ENCODE measurements at places on chromosomes 1 and 21.
A peak's percentile ranks its signal among the peaks of the same experiment; 100 is the strongest.

- no peak for DNase-seq
Measured at GRCh38 chr21:45739218-45740087, 95.9 kb downstream of the PCBP3 start.

DNA sequence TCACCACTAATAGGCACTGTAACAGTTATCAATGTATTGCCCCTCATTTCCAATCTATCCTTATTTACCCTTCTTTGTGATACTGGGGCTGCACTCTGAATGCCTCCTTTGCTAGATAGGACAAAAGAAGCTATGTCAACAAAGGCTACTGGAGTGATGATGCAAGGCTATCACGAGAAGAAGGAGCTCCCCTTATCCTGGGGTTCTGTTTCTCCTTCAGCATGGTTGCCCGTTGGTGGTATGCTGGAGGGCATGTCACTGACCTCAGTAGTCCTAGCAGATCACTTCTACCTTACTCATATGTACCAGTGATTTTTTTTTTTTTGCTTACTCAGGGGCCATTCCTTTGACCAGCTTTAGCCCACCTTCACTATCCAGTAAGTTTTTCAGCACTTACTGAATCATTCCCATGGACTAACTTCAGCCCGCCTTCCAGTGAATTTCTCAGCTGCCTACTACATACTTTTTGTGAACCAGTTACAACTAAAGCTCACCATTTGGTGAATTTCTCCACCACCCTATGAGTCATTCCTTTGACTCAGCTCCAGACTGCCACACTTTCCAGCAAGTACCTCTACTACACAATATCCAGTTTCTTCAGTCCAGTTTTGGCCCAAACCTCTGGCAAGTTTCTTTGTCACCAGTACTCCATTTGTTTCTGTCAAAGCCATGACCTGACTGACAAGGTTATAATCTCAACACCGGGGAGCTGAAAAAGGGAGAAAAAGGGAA, 944.5 kb downstream of the KCNT2 start:
- no peak for DNase-seq

- no peak for DNase-seq
Measured at GRCh38 chr1:39269349-39269748, 64.9 kb downstream of the MACF1 start.

DNA sequence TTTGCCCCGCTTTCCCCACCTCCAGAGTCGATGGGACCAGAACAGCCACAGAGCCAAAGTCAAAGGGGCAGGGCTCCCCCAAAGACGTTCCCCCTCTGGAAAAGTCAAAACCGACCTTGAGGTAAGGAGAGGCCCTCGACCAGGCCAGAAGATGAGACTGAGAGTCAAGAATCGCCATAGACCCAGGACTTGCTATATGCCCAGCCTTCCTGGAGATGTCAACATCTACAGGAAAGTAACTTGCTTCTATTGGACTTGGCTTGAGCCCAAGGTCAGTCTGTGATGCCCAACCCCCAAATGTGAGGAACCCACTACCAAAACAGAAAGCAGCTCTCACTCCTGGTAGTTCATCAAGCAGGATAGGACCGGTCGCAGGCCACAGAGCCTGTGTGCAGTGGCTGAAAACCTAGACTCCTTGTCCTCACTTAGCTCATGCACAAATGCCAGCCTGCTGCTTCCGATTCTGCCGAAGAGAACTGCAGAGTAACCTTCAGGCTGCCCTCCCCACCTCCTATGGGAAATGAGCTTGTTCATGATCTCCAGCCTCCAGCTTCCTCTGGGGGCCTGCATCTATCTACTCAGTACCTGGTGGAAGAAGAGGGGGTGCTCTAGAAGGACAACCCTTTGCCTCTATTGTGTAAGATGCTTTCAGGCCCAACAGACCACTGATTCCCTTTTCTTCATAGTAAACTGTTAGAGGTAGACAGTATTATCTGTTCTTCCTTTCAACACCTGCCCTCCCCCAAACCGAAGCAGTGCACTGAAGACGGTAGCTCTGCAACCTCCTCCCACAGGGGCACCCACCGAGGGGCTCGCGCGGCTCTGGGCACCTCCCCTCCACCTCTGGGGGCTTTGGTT, 1.4 kb downstream of the ACOT7 start:
- no peak for DNase-seq

DNA sequence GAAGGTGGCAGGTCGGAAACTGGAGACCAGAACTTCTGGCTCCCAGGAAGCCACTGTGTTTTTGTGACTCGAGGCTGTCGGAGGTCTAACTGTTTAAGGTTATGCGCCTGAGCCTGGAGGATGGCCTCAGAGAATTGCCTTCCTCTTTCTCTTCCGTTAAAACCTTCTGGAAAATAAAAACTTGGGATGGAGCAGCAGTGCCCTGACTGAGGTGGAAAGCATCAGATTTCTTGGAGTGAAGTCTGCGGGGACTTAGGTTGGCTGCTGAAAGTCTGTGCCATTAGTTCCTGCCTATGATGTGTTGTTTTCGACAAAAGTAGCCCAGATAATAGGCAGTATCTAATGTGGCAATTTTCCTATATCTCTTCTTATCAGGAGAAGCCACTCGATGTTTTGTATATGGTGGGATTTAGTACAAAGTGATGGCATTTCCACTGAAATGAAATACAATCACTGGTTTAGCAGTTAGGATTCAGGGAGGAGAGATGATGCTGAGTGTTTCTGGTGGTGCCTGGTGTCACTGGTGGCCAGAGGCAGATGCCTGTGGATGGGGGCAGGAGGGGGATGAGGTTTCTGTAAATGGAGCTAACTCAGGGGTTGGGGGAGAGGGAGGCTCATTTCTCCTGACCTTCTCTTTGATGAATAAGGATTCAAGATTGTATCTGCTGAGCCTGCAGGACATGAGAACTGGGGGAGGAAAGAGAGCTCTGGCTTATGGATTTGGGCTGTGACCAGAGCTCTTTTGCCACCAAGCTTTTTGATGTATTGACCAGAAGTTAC, 150.8 kb downstream of the CAMTA1 start:
- no peak for DNase-seq

GRCh38 chr1:19310720-19311502, 1.0 kb downstream of the AKR7A2 start:
- no peak for DNase-seq

- DNase-seq, result no peak
Measured at GRCh38 chr1:52057876-52058415, 1.9 kb downstream of the BTF3L4 start.

DNA sequence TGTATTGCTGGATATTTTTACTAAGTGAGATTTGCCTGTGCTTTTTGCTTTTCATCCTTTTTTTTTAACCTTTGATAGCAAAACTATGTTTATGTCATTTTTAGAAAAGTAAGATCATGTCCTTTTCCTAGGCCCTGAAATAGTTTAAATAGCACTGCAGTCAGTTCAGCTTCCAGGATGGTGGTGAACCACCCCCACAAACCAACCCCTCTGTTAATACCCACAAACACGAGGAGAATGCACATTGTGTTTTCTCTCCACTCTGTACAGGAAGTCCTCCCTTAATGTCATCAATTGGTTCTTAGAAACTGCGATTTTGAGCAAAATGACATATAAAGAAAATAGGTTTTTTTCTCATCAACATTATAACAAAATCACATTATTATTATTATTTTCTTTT, 117.7 kb upstream of the DSCAM start:
- DNase-seq, result no peak

GRCh38 chr1:112508278-112509004, at the start of gene WNT2B:
WNT2B (plus strand) TSS chr1:112508965; CDS start chr1:112509263, 298 bp downstream.
- peak; percentile 65 for DNase-seq

DNA sequence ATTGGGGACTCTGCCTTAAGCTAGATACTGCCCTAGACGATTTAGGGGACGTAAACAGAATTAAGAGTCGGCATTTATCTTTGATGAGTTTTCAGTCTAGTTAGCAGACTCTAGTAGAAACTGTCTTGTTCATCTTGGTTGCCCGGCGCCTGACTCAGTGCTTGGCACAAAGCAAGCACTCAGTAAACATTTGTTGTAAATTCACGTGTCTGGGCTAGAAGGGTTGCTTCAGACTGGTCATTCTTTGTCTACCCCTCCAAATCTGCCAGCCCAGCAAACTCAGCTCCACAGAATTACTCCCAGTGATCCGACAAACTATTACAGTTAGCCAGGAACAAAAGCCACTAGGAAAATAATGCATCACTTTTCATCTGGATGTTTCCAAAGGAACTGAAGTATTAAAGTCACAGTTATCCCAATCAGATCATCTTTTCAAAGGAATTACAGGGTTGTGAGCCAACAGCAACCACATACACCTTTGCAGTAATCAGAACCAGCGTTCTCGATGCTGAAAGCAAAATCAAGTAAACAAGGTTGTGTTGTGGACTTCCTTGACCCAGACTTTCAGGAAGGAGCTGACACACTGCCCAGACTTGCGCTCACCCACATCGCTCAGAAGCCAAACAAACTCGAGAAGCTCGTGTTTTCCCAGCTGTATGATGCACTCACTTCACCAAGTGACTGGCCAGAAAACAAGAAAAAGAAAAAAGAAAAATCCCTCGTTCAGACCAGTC, 66.5 kb upstream of the GADD45A start:
- no peak for DNase-seq

DNA sequence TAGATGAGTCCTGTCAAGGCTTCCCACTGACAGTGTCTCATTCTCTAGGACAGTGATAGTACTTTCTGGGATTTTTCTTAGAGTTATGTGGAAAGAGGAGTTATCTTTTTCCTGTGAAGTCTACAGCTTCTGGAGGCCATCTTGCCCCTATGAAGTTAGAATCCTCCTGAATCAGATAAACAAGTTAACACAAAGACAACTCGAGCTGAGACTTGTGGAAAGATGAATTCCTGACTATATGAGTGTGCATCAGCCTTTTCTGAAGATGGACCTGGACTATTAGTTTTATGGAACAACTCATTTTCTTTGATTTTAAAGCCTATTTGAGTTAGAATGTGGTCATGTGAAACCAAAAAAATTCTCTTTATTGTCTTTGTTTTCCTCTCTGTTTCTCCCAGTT, 290.9 kb downstream of the LRRIQ3 start:
- no peak for DNase-seq

- no peak for DNase-seq
Measured at GRCh38 chr1:149845416-149845815, 54.0 kb upstream of the BOLA1 start.

- no peak for DNase-seq
Measured at GRCh38 chr1:236925386-236925785, 78.9 kb downstream of the MT1HL1 start.

GRCh38 chr21:45977396-45977795, 4.2 kb upstream of the COL6A1 start:
- DNase-seq, result no peak

GRCh38 chr21:41068496-41068895, 99.5 kb upstream of the BACE2 start:
- DNase-seq, result no peak

DNA sequence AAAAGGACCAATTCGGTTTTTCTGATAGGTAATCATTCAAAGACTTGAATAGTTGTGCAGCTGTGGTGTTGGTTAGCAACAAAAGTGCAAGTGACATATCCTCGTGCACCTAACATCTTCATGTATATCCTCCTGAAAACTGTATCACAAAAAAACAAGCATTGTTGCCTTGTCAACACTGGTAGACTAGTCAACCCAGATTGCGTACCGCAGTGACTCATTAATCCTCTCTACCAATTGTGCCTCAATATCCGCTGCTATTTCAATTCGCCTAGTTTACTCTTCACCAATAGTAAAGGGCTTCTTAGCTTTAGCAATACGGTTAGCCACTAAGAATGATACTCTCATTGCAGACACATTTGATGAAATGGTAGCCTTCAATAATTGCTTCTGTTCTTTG, 3.5 kb downstream of the HHAT start:
- peak; percentile 55 for DNase-seq

- no peak for DNase-seq
Measured at GRCh38 chr1:28180306-28181305, 4.1 kb upstream of the PTAFR start.

DNA sequence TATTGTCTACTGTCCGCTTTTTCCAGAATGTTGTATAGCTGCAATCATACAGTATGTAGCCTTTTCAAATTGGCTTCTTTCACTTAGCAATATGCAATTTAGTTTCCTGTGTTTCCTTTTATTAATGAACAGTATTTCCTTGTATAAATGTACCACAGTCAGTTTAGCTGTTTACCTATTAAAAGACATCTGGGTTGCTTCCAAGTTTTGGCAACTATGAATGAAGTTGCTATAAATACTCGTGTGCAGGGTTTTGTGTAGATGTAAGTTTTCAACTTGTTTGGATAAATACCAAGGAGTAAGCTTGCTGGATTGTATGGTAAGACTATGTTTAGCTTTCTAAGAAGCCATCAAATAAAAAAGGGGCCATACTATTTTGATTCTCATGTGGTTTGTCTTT, 24.4 kb upstream of the KCNJ6 start:
- DNase-seq, result no peak

- DNase-seq, result no peak
Measured at GRCh38 chr1:236334893-236335545, 53.3 kb upstream of the ERO1B start.

GRCh38 chr1:202615501-202616354, 94.5 kb downstream of the SYT2 start:
- DNase-seq, result no peak

GRCh38 chr1:155485945-155486344, 76.7 kb downstream of the ASH1L start:
- no peak for DNase-seq

DNA sequence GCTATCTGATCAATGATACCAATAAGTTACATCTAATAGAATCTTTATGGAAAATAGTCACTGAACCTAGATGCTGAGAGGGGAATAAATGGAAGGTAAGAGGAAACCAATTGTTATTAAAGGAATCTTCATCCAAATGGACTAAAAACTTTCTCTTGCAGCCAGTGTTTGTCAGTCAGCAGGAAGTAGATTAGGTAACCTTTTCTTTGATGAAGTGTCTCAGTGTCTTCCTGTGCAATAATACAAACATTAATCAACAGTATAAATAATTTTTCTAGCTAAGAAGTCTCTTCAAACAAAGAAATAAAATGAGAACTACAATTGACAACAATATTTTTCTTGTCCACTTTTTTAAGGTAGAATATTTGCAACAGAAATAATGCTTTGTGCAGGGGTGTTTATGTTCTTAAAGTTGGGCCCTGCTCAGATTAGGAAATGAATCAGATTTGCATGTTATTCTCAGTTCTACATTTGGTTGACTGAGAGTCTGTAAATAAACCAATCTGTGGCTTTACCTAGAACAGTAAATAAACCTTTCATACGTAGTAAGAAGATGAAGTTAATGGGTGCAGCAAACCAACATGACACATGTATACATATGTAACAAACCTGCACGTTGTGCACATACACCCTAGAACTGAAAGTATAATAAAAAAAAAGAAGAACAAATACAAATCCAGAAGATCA, 391.4 kb downstream of the MRPL39 start:
- DNase-seq, result no peak

DNA sequence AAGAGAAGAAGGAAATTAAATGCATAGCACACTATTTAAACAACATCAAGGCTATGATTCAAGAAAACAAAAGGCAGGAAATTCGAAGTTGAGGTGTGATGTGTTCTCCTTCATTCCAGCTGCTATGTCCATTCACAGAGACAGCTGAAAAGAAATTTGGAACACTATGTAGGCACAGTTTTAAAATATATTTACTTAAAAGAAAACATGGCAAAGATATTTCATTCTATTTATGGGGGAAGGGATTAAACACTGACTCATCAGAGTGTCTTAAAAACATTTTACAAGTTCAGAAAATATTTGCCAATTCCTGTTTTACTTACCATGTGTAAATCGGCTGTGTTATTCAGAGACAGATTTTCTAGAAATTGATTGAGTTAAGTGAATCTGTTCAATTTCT, 39.4 kb upstream of the NGF start:
- no peak for DNase-seq

GRCh38 chr1:207798847-207799246, 47.0 kb downstream of the CD46 start:
- DNase-seq, result peak; percentile 19

GRCh38 chr1:6183520-6183989, 3.4 kb upstream of the CHD5 start:
- no peak for DNase-seq

- no peak for DNase-seq
Measured at GRCh38 chr21:45299864-45300785, 12.4 kb upstream of the POFUT2 start.
